ENCODE measurements at places on chromosomes 2 and 18. TPM values are rescaled to one million over a fixed set of nuclear protein-coding genes. Genes with fewer than 3 reads are reported as not detected.

DNA sequence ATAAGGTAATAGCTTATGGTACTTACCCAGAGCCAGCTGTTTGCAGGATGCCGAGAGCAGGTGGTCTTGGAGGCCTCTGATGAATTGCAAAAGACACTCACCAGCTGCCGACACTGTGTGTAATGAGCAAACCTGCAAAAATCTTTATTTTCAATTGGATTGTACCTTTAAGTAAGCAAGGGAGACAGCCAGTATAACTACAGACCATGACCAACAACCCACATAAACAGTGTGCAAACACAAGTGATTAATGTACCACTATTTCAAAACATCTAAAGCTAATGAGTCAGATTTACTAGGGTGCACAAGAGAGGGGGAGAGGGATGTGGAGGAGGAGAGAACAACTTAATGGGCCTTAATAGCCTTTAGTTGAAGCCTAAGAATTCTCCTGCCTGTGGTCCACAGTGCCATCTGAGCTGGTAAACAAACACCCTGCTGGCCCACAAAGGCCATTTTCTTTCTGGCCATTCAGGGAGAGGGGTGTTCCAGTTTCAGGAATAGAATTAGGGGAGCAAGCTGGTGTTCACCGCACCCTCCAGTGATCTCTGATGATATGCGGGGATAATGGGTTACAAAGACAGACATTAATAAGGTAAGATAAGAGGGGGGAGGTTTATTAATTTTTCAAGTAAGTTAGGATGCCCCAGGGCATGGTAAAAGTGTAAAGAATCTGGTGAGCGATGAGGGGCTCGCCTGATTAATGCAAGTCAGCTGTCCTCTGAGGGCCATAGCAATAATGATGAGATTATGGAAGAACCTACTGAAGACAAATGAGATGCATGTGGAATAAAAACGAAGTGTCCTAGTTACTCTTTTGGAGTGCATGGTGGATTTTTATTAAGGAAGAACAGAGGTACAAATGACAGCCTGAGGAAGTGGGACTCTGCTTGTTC, 196.4 kb downstream of the HRH4 start:
- DNase-seq: no peak

DNA sequence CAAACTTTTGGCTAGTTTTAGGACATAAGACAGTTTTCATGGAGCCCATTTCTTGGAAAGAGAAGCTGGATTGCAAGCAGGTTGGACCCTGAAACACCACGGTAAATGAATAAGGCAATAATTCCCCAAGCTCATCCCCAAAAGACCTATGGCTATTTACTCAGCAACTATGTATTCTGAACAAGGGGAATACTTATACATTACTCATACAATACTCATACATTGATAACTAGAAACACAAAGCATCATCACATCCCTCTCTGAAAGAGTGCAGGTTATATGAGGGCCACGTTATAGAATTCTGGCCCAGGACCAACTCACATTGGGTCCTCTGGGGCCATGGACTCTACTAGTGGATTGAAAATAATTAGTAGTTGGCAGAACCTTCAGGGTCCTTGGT, 154.8 kb downstream of the TMX3 start:
- no peak for DNase-seq

The EN1 gene
- total RNA-seq: not detected

The EPHA4 gene
- total RNA-seq: 41.0 TPM

The DAPL1 gene
- total RNA-seq: not detected

Data from left lung (tissue), 14 donors.